Stimulated activated CD8-positive, alpha-beta memory T cell treated with anti-CD3 and anti-CD28 coated beads, Interleukin-12 subunit alpha, Interleukin-12 subunit beta, amount 100 ng/mL, for 4 hours (primary cell): ENCODE measurements at places on chromosomes 4 and X.
A peak's percentile ranks its signal among the peaks of the same experiment; 100 is the strongest.

DNA sequence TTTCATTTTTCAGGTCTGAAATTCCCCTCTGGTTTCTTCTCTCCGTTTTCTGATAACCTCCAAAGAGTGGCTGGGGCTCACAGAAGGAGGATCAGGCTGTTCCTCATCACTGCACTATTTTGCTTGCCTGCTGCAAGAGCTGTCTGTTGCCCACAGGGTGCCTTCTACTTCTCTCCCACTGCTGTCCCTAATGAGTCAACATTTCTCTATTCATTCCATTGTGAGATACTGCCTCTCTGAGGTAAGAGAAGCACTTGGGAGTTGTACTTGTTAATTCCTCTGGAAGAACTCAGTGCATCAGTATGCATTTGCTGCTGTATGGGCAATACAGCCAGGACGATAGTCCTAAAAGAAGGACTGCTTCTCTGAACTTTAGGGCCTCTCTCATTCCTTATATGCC, 34.8 kb downstream of the CT47B1 start:
- no peak for DNase-seq

GRCh38 chr4:60589425-60589824, 610.7 kb upstream of the ADGRL3 start:
- no peak for DNase-seq

DNA sequence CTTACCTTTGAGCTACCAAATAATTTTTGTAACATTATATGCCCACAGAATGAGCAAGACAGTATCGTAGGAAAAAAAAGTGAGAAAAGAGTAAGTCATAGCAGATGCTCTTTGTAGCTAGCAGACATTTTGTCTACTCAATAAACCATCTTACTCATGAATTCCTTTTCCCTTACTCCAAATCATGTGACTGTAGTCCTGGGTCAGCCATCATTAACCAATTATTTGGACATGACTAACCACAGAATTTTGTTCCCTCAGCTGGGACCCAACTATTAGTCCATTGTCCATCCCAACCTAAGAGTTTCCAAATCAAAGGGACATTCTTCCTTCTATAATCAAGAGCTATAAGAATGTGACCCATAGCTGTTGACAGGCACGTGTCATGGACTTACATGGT, 11.4 kb downstream of the UBE2D3 start:
- no peak for DNase-seq

- no peak for DNase-seq
Measured at GRCh38 chr4:78809928-78810835, 34.0 kb downstream of the BMP2K start.

GRCh38 chrX:31851761-31852160, 779.9 kb upstream of the FTHL17 start:
- DNase-seq = no peak

DNA sequence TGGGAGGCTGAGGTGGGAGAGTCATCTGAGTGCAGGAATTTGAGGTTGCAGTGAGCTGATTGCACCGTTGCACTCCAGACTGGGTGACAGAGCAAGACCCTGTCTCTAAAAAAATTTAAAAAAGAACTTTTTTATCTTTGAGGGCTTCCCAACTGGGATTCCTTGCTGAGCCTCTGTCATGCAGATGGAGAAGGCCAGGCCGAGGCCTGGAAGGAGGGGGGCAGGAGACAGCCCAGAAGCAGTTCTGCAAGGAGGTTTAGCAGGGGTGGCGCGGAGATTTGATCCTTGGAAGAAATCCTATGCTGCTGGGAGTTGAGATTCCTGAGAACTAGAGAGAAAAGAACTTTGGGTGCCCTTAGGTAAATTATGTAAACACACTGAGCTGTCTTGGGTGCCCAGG, 2.5 kb upstream of the ARSD start:
- DNase-seq = no peak

DNA sequence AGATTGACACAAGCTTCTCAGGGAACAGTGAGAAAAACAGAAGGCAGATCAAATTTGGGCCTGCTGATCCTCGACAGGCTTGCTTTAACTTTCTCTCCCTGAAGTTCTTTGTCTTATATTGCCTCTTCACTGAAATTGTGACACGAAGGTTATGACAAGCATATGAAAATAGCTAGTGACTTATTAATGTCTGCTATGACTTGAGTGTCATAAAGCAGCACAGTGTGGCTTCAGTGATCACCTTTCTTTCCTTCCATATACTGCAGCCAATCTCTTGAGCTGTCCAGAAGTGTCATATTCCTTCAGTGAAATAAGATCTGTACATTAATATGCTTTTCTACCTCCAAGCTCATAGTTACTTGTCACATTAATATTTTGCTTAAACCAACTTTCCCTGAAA, 870.2 kb downstream of the C4orf33 start:
- no peak for DNase-seq

- peak; percentile 20 for DNase-seq
Measured at GRCh38 chrX:12901486-12901885, 4.9 kb upstream of the TLR8 start.

DNA sequence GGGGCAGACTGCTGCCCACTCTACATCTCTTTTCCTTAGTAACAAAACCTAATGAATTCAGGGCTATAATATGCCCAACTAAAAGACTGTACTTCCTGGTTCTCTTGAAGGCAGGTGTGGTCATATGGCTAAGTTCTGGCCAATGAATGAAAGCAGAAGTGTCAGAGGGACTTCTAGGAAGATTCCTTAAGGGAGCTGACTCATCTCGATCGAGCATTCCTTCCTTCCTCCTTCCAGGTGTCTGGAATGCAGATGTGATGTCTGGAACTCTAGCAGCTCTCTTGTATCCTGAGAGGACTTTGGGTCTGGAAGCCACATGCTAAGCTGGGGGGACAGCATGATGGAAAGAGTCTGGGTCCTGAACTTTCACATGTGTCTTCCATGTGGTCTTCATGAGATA, 116.2 kb upstream of the STX18 start:
- DNase-seq = no peak

DNA sequence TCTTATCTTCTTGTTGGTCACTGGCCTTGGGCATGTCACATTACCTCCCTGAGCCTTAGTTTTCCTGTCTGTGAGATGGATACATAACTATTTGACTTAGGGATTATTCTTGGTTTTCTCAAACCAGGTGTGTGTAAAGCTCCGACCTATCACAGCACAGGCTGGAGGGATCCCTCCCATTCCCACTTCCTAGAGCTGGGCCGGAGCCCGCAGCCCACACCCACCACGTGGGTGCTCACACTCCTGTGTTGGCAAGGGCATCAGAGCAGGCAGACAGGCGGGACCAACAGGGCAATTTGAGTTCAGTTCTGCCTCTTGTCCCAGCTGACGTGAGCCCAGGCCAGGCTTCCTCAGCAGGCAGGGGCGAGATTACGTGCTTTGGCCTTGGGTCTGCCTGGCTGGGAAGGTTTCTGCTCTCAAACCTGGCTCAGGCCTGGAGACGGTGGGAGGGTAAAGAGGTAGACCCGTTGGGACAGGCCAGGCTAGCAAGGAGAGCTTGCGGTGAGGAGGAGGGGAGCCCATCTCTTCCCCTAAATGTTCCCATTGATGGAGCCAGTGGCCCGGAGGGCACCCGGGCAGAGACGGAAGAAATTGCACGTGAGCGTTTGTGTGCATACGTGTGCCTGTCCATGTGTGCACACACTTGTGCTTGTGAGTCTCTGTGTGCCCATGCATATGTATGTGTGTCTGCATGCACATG, 734 bp upstream of the SH3TC1 start:
- DNase-seq = no peak

- no peak for DNase-seq
Measured at GRCh38 chr4:7272404-7272803, 80.1 kb downstream of the SORCS2 start.

GRCh38 chr4:47413521-47413920, 50.0 kb downstream of the COMMD8 start:
- DNase-seq = no peak

DNA sequence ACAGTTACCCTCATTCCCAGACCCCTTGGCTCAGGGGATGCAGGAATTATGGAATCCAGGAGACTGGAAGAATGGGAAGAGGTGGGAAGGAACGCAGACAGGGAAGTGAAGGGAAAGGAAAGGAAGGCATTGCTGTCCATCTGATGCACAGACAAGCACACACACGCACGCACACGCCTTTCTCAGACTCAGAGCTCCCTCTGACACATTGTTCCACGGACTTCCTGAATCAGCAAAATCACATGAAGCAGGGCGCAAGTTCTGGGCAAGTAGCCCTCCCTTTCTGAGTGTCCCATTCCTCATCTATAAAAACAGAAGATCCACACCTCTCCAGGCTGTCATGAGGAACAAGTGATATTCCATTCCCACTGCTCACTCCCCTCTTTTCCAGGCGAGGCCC, 13.2 kb downstream of the IQSEC2 start:
- no peak for DNase-seq

DNA sequence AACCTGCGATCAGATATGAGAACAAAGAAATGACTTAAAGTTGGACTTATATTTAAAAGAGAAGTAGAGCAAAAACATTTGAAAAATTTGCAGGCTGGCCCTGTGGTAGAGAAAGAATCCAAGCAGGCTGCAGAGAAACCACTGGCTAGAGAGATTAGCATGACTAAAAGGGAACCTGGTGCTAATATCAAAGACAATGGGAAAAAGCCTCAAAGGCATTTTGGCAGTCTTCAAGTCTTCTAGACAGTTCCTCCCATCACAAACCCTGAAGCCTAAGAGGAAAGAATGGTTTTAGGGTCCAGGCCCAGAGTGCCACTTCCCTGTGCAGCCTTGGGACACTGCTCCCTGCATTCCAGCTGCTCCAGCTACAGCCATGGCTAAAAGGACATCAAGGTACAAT, 33.4 kb downstream of the KCTD8 start:
- DNase-seq = no peak

- no peak for DNase-seq
Measured at GRCh38 chr4:88791274-88791673, 93.6 kb upstream of the NAP1L5 start.
